Brain (organoid and tissue), 16 donors: ENCODE measurements at places on chromosomes 4 and X. TPM values are rescaled to one million over a fixed set of nuclear protein-coding genes. Genes with fewer than 3 reads are reported as not detected.

The F11 gene
- not detected for polyA plus RNA-seq

The RAB9B gene
- 8.2 TPM for polyA plus RNA-seq

The PPA2 gene
- 50.3 TPM for polyA plus RNA-seq

The PITX2 gene
- polyA plus RNA-seq = not detected

The NMU gene
- polyA plus RNA-seq = 33.2 TPM

The TLR10 gene
- 0.20 TPM for polyA plus RNA-seq

The NXF2 gene
- polyA plus RNA-seq = 1.0 TPM

The NEUROG2 gene
- 0.19 TPM for polyA plus RNA-seq

The ATP7A gene
- polyA plus RNA-seq = 4.4 TPM

The FAM114A1 gene
- polyA plus RNA-seq = 9.4 TPM

The KLHL4 gene
- 2.1 TPM for polyA plus RNA-seq

The TMEM35A gene
- polyA plus RNA-seq = 41.3 TPM

The ERAS gene
- polyA plus RNA-seq = 0.75 TPM

The ADAD1 gene
- polyA plus RNA-seq = not detected

The EDA2R gene
- polyA plus RNA-seq = 0.12 TPM

The COL25A1 gene
- polyA plus RNA-seq = not detected

The PDE5A gene
- 8.9 TPM for polyA plus RNA-seq

The MYOZ2 gene
- 0.15 TPM for polyA plus RNA-seq

The ZNF141 gene
- polyA plus RNA-seq = 2.3 TPM

The WAS gene
- 2.9 TPM for polyA plus RNA-seq

The IL1RAPL1 gene
- polyA plus RNA-seq = 0.68 TPM

The GK2 gene
- polyA plus RNA-seq = not detected

The CXCL1 gene
- polyA plus RNA-seq = 1.4 TPM

The CDX4 gene
- polyA plus RNA-seq = not detected

The SYNPO2 gene
- 2.6 TPM for polyA plus RNA-seq

The CHRDL1 gene
- 5.7 TPM for polyA plus RNA-seq

The NPY1R gene
- 0.64 TPM for polyA plus RNA-seq

The MID1 gene
- polyA plus RNA-seq = 7.4 TPM

The FNIP2 gene
- polyA plus RNA-seq = 6.8 TPM

The EOLA1 gene
- polyA plus RNA-seq = 27.3 TPM

The VCX2 gene
- polyA plus RNA-seq = not detected
